ENCODE measurements at places on chromosomes 5 and 9.

GRCh38 chr5:1437226-1437829 is 7.9 kb downstream of the SLC6A3 start:
- no peak for DNase-seq

DNA sequence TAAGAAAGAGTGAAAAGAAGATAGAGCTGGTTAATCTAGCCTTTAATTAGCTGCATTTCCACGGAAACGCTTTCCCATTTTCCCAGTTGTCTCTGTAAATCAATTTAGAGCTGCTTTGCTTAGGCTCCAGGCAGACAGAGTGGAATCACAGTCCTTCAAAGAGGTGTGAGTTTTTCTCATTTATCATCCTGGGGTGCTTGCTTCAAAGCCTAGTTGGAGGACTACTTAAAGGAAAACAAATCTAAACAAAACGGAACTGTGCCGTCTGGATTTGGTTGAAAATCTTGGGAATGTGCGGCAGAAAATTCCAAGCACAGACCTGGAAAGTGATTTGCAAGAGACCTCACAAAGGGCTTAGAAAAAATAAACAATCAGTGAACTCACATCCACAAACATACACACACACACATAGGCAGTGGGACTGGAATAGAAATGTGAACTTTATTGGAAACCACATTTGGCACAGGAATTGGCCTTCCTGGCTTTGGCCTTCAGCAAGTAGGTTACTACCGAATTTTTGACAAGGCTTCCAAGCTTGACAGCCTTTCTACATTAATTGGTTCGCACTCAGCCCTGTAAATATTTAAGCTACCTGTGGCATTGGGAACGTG is 235.2 kb upstream of the SLC24A2 start:
- DNase-seq, result no peak

GRCh38 chr5:38478878-38479277 is 77.6 kb downstream of the LIFR start:
- no peak for DNase-seq

- DNase-seq, result no peak
Observed at GRCh38 chr5:109739741-109740728, 50.3 kb downstream of the MAN2A1 start.

GRCh38 chr5:14491015-14491915 is 90.3 kb upstream of the OTULINL start:
- no peak for DNase-seq

GRCh38 chr5:92147266-92147665 is 764.1 kb upstream of the ARRDC3 start:
- no peak for DNase-seq

- DNase-seq, result no peak
Observed at GRCh38 chr5:171441246-171441791, 21.9 kb downstream of the FGF18 start.

GRCh38 chr5:109028608-109029299 is 281.1 kb downstream of the FER start:
- DNase-seq, result no peak

DNA sequence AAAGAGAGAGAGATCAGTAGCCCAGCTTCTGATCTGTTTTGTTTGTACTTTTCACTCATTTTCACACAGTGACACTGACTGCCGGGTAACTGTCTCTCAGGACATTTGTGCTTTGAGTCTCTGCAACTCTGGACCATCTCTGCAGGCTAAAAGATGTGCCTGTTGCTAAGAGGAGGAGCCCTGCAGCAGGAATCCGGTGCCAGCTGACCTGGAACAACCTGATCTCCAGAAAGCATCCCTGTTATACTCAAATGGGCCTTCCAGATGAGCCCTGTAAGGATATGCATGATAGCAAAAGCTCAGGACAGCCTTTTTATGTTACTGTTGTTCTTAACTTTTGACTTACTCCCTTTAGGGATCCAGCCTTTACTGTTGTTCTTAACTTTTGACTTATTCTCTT is 170.7 kb upstream of the RASEF start:
- no peak for DNase-seq
